ENCODE measurements at places on chromosomes 12 and 14.

- DNase-seq = no peak
These were observed 19.7 kb upstream of the CKAP4 start for GRCh38 chr12:106267535-106267934.

DNA sequence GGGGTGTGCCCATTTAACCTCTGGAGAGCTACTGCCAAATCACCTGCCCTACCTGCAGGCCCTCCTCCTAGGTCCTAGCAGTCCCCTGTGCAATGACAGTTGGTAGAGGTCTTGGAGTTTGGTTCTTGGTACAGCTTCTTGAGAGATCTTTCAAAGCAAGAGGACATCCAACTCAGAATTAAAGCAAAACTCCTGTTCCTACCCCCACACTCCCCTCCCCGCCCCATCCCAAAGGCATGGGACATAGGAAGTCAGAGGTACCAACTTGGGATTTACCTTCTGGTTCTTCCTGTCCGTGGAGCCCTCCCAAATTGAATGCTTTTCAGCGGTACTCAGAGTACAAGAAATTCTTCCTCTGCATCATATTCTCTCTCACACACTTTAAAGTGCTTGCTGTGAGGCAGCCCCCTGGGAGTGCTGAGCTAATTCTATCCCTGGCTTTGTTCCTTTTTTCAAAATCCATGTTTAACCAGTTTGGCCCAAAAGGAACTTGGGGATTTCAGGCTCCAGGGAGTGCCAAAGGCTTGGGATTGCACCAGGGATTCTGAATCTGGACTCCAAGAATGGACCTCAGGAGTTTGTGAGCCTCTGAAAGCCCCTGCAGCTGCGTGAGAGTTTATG is 40.8 kb downstream of the GALNT16 start:
- DNase-seq = no peak

DNA sequence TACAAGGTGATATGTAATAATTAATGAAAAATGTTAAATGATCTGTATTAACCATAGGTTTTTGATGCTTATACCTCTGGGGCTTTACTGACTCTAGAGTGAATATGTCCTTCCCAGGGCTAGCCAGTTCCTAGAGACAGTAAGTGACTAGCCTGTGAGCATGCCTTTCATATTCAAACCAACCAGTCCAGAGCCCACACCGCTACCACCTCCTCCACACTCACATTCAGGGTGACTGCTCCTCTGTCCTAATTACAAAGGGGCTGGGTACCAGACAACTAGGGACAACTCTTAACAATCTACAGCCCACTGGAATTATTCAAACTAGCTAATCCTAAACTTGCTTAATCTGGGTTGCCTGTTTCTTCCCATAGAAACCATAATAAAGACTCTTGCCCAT is 49.0 kb downstream of the RALGAPA1 start:
- DNase-seq = no peak

- DNase-seq = no peak
These were observed 35.4 kb downstream of the RAD52 start for GRCh38 chr12:913919-914698.

GRCh38 chr12:49555631-49556390 is 12.1 kb downstream of the MCRS1 start:
- no peak for DNase-seq

DNA sequence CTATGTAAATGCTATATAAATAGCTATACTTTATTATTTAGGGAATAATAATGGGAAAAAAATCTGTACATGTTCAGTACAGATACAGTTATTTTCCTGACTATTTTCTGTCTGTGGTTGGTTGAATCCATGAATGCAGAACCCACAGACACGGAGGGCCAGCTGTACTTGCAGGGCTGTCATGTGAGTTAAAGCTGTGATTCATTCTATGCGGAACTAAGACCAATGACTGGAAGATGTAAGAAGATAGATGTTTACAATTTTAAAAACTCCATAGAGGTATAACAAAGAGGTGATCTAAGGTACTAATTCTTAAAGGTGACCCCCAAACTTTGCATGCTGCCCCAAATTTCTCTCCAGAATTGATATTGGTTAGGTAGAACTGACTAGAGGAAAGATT is 14.6 kb downstream of the PCNX4 start:
- DNase-seq = no peak

GRCh38 chr14:22438742-22439141 is 150.3 kb downstream of the DAD1 start:
- no peak for DNase-seq

- no peak for DNase-seq
These were observed 9.2 kb downstream of the KRT1 start for GRCh38 chr12:52670961-52671360.

DNA sequence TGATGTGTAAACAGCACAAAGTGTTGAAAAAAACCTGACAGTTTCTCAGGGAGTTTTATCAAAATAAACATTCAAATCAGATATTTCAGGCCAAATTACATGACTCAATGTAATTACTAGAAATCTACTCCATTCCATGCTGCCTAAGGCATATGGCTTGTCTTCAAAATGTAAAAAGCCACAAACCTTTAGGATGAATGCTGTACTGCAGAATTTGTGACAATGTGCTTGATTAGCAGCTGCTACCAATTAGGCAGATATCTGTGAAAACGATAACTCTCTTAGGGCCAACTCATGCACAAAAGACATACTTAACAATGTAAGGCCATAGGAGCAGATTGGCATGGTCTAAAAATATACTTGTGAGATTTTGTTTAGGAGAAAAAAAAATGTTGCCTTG is 267.0 kb downstream of the DACT1 start:
- no peak for DNase-seq

DNA sequence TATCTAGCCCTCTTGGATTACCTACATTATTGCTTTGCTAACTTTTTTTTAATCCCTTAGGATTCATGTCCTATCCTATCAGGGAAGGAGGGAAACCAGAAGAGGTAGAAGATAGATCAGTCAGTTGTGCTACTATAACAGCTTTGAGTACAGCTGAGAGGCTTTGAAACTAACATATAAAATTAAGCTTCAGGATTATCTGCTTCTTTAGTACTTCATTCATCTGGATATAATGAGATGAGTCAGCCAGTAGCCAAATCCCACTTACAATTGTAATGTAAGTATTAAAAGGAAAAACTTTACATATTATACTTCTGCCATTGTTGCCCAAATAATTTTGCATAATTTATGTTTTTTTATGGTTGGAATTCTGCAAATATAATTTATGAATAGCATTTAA is 33.4 kb upstream of the ANO6 start:
- DNase-seq = no peak

GRCh38 chr14:97603201-97603600 is 806.0 kb downstream of the VRK1 start:
- peak; percentile 23 for DNase-seq

- no peak for DNase-seq
These were observed 26.4 kb upstream of the SOS2 start for GRCh38 chr14:50257732-50258131.

DNA sequence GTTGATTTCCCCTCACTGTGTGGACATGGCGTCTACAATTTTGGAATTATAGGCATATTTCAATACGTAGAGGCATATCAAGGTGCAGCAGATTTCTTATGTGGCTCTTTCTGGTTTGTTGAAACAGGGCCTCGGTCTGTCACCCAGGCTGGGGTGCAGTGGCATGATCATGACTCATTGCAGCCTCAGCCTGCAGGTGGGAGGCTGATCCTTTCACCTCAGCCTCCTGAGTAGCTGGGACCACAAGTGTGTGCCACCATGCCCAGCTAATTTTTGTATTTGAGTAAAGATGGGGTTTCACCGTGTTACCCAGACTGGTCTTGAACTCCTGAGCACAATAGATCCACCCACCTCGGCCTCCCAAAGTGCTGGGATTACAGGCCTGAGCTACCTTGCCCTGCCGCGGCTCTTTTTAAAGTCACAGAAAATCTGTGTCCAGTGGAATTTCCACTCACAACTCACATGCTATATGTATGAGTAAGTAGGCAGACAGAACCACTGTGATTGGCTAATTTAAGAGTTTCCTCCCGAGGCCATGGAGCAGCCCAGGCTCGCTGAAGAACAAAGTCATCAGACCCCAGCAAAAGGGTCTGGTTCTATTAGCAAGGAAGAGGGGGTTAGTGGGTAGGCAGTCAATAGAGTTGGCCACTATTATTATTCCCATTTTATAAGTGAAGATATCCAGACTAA is 9.1 kb downstream of the GNG2 start:
- no peak for DNase-seq

- DNase-seq = no peak
These were observed 63.1 kb upstream of the DACT1 start for GRCh38 chr14:58574623-58575022.

GRCh38 chr12:64099397-64099796 is 122.7 kb downstream of the KICS2 start:
- DNase-seq = no peak

- no peak for DNase-seq
These were observed 5.0 kb upstream of the FGF6 start for GRCh38 chr12:4450551-4451112.

- DNase-seq = no peak
These were observed 24.7 kb upstream of the BEGAIN start for GRCh38 chr14:100611811-100612480.

GRCh38 chr12:49061157-49061650 is 610 bp upstream of the KMT2D start:
- DNase-seq = no peak

All from stimulated activated CD4-positive, alpha-beta T cell treated with anti-CD3 and anti-CD28 coated beads, TNF-alpha, amount 100 ng/mL, for 1 hour (primary cell).